ENCODE measurements at places on chromosomes 12 and 14.

- no peak for DNase-seq
These were observed 46.3 kb upstream of the TMPO start for GRCh38 chr12:98469109-98469508.

GRCh38 chr14:94081386-94081820 is 293 bp downstream of the IFI27L1 start:
- no peak for DNase-seq

DNA sequence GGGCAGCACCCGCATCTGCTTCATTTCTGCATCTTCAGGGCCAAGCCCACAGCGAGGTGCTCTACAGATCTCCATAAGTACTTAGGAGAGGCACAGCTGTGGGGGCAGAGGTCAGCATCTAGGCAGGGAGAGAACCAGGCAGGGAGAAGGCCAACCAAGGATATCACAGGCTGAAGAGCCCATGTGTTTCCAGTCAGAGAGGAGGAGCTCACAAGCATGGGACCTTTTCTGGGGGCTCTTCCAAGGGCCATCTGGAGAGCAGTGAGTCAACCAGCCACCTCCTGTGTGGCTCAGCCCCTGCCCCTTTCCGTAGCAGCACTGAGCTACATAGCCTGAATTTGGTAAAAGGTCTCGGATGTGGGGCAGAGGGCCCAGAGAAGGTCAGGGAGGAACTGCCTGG is 78.5 kb downstream of the ARL6IP4 start:
- no peak for DNase-seq

GRCh38 chr14:68795597-68796417 is 2.9 kb upstream of the ZFP36L1 start:
- no peak for DNase-seq

- DNase-seq, result no peak
These were observed 15.8 kb upstream of the VPS33A start for GRCh38 chr12:122282061-122282460.

DNA sequence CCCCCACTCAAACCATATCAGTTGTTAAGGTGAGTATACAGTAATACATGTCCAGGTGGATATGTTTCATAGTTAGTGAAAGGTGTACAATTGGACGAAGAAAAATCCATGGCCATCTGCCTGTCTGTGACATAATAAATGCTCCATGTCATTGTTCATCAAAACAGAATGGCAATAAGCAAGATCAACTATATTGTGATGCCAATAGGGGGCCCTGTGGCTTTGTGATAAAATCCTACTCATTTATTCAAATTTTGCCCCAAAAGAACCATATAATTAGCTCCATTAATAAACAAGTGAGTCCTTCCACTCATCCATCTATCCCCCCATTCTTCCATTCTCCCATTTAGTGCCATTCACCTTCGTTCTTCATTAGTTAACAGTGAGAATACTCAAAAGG is 102.0 kb downstream of the MGST1 start:
- no peak for DNase-seq

GRCh38 chr14:69660344-69661193 is 49.2 kb downstream of the SUSD6 start:
- no peak for DNase-seq

All from GM19239 (cell line).